ENCODE measurements at places on chromosomes 3 and 15.

GRCh38 chr15:80455668-80456442 lies 51.7 kb downstream of the ARNT2 start:
- H3K27ac ChIP-seq = no peak overlapping the region
- no peaks in the 10 kb centered on the region for H3K4me1 ChIP-seq
- H3K36me3 ChIP-seq = no peaks in the 10 kb centered on the region
- H3K4me3 ChIP-seq = no peak overlapping the region

DNA sequence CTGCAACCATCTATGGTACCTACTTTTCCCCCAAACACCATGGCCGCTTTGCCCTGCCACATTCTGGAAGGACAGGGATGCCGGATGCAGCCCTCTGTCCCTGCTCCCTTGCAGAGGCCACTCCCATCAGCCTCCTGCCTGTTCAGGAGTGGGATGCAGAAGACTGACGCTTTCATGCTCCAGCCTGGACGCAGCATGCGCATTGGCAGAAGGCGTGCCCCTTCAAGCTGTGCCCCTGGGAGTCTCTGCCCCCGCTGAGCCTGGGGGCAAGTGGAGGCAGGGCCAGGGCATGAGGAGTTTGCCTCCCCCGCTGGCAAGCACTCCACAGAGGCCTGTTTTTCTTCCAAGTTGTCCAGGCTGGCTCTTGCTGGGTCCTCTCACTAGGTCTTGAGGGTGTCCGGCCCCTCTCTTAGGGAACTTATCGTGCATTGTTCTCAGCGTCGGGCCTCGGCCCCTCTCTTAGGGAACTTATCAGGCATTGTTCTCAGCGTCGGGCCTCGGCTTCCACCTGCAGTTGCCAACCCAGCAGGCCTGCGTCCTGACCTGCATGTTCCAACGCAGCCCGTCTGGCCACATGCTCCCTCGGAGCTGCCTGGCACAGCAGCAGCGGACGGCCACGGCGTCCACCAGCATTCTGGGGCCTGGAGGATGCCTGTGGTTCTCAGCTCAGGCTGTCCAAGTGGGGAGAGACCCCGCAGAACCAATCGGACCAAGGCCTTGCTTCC lies 14.6 kb upstream of the SNRPA1 start:
- H3K36me3 ChIP-seq = no peaks in the 10 kb centered on the region
- no peak for DNase-seq
- no peaks in the 10 kb centered on the region for H3K4me1 ChIP-seq

DNA sequence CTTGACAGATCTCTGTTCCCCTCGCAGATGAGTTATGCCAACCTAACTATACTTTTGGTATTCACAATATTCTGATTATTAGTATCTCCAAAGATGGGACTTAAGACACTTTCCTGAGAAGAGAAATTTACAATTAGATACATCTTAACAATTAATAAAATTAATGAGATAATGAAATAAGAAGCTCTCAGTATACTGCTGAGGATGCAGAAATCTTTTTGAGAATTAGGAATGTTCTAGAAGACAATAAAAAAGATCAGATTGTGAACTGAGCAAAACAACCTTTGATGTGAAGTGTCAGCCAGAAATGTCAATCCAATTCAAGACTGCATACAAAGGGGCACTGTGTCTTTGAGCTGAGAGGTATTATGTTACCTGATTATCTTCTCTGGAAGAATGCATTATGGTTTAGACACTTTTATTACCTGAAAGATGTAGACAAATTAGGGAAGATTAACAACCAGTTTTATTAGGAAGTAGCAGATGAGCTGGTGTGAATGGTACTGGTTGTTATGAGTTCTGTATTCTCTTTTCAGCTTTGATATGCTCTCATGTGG lies 262.9 kb downstream of the TIGIT start:
- H3K4me3 ChIP-seq = no peak overlapping the region
- no peaks in the 10 kb centered on the region for H3K27me3 ChIP-seq
- H3K27ac ChIP-seq = no peak overlapping the region
- no peaks in the 10 kb centered on the region for H3K36me3 ChIP-seq
- DNase-seq = no peak

DNA sequence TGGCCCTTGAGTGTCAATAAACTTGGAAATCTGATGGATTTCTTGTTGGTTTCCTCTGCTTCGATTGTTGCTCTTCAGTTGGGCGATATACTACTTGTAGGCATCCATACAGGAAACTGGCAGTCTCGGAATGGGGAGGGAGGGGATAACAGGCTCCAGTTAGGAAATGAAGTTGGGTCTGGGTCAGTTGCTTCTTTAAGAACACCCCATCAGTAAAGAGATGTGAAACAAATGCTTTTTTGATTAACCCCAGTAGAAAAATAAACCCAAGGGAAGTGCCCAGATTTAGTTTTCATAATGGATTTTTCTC lies 681 bp downstream of the CHMP2B start:
- peak overlapping the region; percentile 88 for H3K27ac ChIP-seq
- no peak for DNase-seq
- no peaks in the 10 kb centered on the region for H3K36me3 ChIP-seq
- no peaks in the 10 kb centered on the region for H3K27me3 ChIP-seq

- no peak for DNase-seq
- H3K4me1 ChIP-seq = peaks cover 18% of the 10 kb centered on the region
- H3K27ac ChIP-seq = no peak overlapping the region
- no peaks in the 10 kb centered on the region for H3K36me3 ChIP-seq
These were observed 7.2 kb downstream of the LIPC start for GRCh38 chr15:58438956-58439355.

DNA sequence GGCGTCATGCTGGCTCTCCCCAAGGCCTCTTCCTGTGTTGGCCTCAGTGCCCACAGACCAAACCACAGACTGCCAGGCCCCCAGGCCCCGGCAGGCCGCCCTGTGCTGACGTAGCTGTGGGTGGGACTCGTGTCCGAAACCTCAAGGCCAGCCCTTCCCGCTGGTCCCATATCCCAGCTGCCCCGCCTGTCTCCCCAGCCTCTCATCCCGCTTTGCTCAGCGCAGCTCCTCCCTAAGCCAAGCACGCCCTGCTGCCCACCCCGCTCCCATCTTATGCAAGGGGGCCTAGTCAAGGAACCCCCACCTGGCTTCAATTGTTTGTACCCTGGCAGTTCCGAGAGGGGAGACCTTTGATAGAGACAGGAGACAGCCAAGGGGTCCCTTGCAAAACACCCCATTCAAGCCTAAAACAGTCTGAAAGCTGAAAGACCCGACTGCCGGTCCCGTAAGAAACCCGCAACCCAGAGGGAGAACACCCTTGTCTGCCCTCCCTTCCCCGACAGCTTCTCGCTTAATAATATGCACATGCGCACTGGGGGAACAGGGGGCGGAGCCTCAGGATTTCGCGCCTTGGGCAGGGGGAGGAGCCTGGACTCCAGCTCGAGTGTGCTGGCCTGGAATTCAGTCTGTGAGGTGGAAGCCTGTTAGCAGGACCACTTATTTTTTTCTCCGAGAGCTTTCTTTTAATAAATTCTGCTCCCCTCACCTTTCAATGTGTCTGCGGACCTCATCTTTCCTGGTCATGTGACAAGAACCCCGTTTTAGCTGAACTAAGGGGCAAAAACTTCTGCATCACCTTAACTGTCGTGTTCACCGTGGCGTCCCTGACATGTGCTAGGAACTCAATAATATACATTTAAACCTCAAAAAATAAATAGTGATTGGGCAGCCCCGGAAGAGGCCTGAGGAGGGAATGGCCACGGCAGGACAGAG lies 17.2 kb downstream of the TNFAIP8L3 start:
- H3K4me3 ChIP-seq = peak overlapping the region; percentile 54
- no peaks in the 10 kb centered on the region for H3K36me3 ChIP-seq
- H3K4me1 ChIP-seq = peaks cover 6% of the 10 kb centered on the region
- peak overlapping the region; percentile 81 for H3K27ac ChIP-seq
- H3K27me3 ChIP-seq = no peaks in the 10 kb centered on the region
- DNase-seq = peak; percentile 88

Measured in ascending aorta (tissue), 2 donors.